IMR-90 (cell line): ENCODE measurements at places on chromosomes 2 and 18. TPM values are rescaled to one million over a fixed set of nuclear protein-coding genes. Genes with fewer than 3 reads are reported as not detected.

DNA sequence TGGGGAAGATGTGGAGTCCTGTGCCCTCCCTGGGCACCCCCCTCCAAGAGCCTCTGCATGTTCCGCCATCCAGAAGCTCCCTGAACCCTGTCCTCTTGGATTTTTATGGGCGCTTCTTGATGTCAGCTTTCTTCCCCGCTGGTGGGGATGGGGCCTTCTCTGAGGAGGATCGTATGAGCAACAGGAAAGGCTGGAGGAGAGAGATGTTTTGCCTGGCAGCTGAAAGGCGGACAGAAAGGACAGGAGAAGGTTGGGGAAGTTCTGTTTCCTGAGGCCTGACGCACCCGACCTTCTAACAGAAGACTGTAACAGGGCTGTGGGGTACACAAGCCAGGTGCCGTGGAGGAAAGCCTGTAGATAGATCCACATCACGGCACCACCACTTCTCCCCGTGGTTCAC, 238.8 kb downstream of the LDLRAD4 start:
- H3K27me3 ChIP-seq, result no peaks in the 10 kb centered on the region
- no peak overlapping the region for H3K4me3 ChIP-seq
- H3K4me1 ChIP-seq, result no peaks in the 10 kb centered on the region
- no peak overlapping the region for H3K27ac ChIP-seq

GRCh38 chr18:53817976-53818950, 406.2 kb downstream of the MBD2 start:
- no peak for DNase-seq
- H3K4me3 ChIP-seq, result no peak overlapping the region
- no peaks in the 10 kb centered on the region for H3K4me1 ChIP-seq
- no peaks in the 10 kb centered on the region for H3K36me3 ChIP-seq

- H3K36me3 ChIP-seq, result no peaks in the 10 kb centered on the region
- H3K27me3 ChIP-seq, result no peaks in the 10 kb centered on the region
- peak; percentile 29 for DNase-seq
- H3K4me3 ChIP-seq, result no peak overlapping the region
- no peak overlapping the region for H3K27ac ChIP-seq
These were observed 800.1 kb downstream of the SATB2 start for GRCh38 chr2:198657512-198658121.

DNA sequence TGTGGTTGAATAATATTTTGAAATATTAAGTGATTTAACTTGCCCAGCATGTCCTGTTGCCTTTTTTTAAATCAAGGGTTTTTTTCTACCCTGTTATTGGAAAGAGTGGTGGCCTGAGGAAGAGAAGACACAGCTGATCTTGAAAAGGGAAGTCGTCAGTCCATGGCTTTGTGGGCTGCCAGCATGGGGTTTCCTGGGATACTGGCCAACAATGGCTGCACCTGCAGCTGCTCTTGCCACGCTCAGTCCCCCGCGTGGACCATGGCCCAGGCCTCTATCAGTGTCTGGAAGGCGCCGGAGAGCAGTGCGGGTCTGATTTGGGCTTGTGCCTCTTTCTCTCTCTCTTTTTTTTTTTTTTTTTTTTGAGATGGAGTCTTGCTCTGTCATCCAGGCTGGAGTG, 99.3 kb downstream of the ASB1 start:
- no peak overlapping the region for H3K27ac ChIP-seq
- H3K4me3 ChIP-seq, result no peak overlapping the region
- no peaks in the 10 kb centered on the region; the same call in 1 of the 2 replicates for H3K4me1 ChIP-seq

DNA sequence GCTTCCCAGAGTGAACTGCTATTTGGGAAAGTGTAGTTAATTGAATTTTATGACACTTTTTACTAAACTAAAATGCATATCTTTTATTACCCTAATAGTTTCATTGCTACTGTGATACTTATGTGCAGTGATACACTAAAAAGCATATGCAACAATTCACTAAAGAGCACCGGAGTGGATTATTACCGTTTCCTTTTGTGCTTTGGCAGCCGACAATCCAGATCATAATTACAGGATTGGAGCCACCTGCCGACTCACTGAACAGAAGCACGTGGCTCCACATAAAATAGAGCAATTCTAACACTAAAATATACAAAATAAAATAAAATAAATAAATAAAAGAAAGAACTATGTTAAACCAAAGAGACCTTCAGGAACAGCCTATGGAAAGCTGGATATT, 583.4 kb downstream of the NRXN1 start:
- H3K27ac ChIP-seq, result no peak overlapping the region
- H3K4me1 ChIP-seq, result no peaks in the 10 kb centered on the region

DNA sequence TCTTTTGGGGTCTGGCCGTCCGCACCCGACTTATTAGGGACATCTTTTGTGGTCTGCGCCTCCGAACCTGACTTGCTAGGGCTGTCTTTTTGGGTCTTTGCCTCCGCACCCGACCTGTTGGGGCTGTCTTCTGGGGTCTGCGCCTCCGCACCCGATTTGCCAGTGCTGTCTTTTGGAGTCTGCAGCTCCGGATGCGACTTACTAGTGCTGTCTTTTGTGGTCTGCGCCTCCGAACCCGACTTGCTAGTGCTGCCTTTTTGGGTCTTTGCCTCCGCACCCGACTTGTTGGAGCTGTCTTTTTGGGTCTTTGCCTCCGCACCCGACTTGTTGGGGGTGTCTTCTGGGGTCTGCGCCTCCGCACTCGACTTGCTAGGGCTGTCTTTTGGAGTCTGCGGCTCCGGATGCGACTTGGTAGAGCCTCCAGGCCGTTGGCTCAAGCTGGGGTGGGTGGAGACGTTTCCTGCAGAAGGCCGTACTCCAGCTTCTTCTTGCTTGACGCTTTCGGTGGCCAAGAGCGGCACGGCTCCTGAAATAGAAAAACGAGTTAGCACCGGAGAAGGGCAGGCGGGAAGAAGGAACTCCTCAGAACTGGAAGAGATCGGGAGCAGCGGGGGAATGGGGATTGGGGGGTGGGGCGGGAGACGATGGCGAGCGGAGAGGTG, 498 bp downstream of the TGOLN2 start:
- H3K4me3 ChIP-seq, result peak overlapping the region; percentile 57
- H3K36me3 ChIP-seq, result peaks cover 36% of the 10 kb centered on the region
- H3K27me3 ChIP-seq, result no peaks in the 10 kb centered on the region
- peak; percentile 45 for DNase-seq
- peak overlapping the region; percentile 77 for H3K27ac ChIP-seq

- no peak overlapping the region for H3K27ac ChIP-seq
- H3K4me1 ChIP-seq, result peaks cover 14% of the 10 kb centered on the region
- peak; percentile 41 for DNase-seq
- H3K36me3 ChIP-seq, result no peaks in the 10 kb centered on the region
These were observed 48.6 kb upstream of the FHL2 start for GRCh38 chr2:105447476-105447875.

Gene CASP8
- polyA plus RNA-seq, result 11.1 and 13.1 TPM in 2 replicates

DNA sequence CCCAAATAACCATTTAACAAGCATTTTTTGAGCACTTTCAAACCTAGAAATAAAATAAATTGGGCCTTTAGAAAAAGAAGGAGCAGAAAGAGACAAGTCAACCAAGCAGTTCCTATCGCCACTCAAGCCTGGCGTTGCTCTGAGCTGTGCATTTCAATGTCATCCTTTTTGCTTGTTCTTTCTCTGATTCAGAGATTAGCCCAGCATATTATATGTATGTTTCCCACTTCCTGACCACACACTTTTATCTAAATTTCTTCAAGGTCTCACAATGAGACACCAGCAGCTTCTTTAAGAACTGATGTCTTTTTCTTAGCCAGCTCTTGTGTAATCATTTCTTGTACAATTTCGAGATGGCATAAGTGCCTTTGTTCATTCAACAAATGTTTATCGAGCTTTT, 344.5 kb upstream of the ID2 start:
- H3K27ac ChIP-seq, result no peak overlapping the region
- H3K36me3 ChIP-seq, result no peaks in the 10 kb centered on the region
- no peaks in the 10 kb centered on the region for H3K4me1 ChIP-seq
- H3K27me3 ChIP-seq, result no peaks in the 10 kb centered on the region
- no peak overlapping the region for H3K4me3 ChIP-seq

DNA sequence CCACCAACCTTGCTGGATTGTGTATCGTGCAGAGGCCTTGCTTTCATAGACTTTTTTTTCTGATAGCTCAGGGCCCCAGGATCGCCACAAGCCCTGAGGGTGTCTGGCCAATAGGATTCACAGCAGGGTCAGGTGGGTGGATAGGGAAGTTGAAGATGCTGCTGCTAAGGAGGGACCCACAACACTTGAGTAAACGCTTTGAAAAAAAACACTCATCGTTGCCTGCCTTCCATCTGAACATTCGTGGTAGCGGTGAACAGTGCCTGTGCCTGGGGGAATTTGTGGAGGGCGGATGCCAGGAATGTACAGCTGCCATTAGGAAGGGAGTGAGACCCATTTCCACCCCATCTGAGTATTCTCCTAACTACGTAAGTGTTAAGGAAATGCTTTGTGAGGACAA, 104.6 kb upstream of the TPO start:
- no peaks in the 10 kb centered on the region for H3K27me3 ChIP-seq
- no peak overlapping the region for H3K4me3 ChIP-seq
- no peaks in the 10 kb centered on the region for H3K36me3 ChIP-seq
- H3K4me1 ChIP-seq, result no peaks in the 10 kb centered on the region
- no peak overlapping the region for H3K27ac ChIP-seq
- no peak for DNase-seq

GRCh38 chr2:137367361-137367760, 596.9 kb upstream of the HNMT start:
- H3K4me3 ChIP-seq, result no peak overlapping the region
- no peaks in the 10 kb centered on the region for H3K36me3 ChIP-seq
- no peak for DNase-seq
- H3K27ac ChIP-seq, result no peak overlapping the region
- H3K27me3 ChIP-seq, result no peaks in the 10 kb centered on the region

- no peak for DNase-seq
- H3K36me3 ChIP-seq, result no peaks in the 10 kb centered on the region
- no peak overlapping the region for H3K4me3 ChIP-seq
- no peaks in the 10 kb centered on the region for H3K27me3 ChIP-seq
- H3K4me1 ChIP-seq, result peaks cover 21% of the 10 kb centered on the region
- no peak overlapping the region for H3K27ac ChIP-seq
These were observed 208.1 kb downstream of the KLHL29 start for GRCh38 chr2:23592898-23593751.

- peaks cover 7% of the 10 kb centered on the region; the same call in 1 of the 2 replicates for H3K36me3 ChIP-seq
- H3K27ac ChIP-seq, result no peak overlapping the region
- H3K4me3 ChIP-seq, result no peak overlapping the region
- no peaks in the 10 kb centered on the region for H3K27me3 ChIP-seq
These were observed 39.4 kb downstream of the NBAS start for GRCh38 chr2:15521641-15522181.

- H3K27me3 ChIP-seq, result peaks cover 2% of the 10 kb centered on the region
- H3K4me1 ChIP-seq, result no peaks in the 10 kb centered on the region
- H3K36me3 ChIP-seq, result no peaks in the 10 kb centered on the region
- no peak overlapping the region for H3K27ac ChIP-seq
- no peak for DNase-seq
These were observed 240.5 kb downstream of the BCL2 start for GRCh38 chr18:63079114-63079513.

DNA sequence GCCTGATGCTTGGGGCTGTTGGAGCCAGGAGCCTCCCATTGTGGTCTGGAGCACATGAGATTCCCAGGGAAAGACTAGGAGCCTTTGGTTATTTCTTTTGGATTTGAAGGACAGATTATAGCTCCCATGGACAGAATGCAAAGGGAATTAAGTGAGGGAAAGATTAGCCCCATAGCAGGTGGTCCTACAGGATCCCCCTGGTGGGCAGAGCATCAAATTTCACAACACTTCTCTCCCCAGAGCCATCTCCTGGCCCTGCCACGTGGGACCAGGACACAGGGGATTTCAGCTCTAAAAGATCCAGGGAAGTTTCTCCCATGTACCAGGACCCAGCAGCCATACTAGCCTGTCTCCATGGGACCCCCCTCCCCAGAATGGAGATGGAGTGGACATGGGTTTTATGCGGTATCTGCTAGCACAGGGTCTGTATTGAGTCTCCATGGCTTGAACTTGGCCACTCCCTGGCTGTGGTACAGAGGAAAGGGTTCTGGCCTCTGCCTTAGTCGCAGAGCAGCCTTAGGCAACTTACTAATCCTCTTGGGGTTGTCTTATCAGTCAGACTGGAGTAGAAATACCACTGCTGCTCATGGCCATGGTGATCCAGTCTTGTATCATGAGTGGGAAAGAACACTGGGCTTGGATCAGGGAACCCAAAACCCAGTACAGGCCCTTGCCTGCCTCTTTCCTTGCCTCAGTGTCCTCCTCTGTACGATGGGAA, 6.8 kb upstream of the PLB1 start:
- no peaks in the 10 kb centered on the region for H3K36me3 ChIP-seq
- DNase-seq, result no peak
- peaks cover 51% of the 10 kb centered on the region for H3K27me3 ChIP-seq
- H3K4me1 ChIP-seq, result no peaks in the 10 kb centered on the region
- H3K4me3 ChIP-seq, result no peak overlapping the region

GRCh38 chr2:176181551-176181950, 6.9 kb upstream of the HOXD1 start:
- H3K36me3 ChIP-seq, result no peaks in the 10 kb centered on the region
- no peak for DNase-seq
- no peak overlapping the region for H3K27ac ChIP-seq
- no peak overlapping the region for H3K4me3 ChIP-seq
- peaks cover 49% of the 10 kb centered on the region for H3K27me3 ChIP-seq
- H3K4me1 ChIP-seq, result no peaks in the 10 kb centered on the region

GRCh38 chr2:86275384-86275799, 62.0 kb downstream of the REEP1 start:
- H3K27me3 ChIP-seq, result peaks cover 12% of the 10 kb centered on the region
- DNase-seq, result no peak
- no peak overlapping the region for H3K4me3 ChIP-seq
- peaks cover 2% of the 10 kb centered on the region; the same call in 1 of the 2 replicates for H3K4me1 ChIP-seq
- H3K36me3 ChIP-seq, result no peaks in the 10 kb centered on the region

DNA sequence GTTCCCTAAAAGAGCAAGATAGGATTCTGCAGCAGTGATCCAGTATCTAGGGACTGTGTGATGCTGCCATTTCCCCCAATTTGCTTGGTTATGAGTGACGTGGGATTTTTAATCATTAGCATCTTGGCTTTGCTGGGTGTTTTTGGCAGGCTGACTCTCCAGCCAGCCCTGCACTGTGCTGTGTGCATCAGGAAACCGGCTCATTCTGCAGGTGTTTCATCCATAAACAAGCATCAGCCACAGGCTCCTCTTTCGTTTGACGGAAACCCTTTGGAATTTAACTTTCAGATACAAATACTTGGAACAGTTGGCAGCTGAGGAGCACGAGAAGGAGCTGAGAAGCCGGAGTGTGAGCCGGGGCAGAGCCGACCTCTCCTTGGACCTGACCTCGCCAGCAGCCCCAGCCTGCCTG, 135.9 kb downstream of the TPGS2 start:
- peak overlapping the region; percentile 87 for H3K27ac ChIP-seq
- no peaks in the 10 kb centered on the region for H3K27me3 ChIP-seq
- H3K36me3 ChIP-seq, result no peaks in the 10 kb centered on the region

- no peaks in the 10 kb centered on the region for H3K36me3 ChIP-seq
- no peak for DNase-seq
- H3K4me1 ChIP-seq, result no peaks in the 10 kb centered on the region
These were observed 380.0 kb upstream of the ACVR2A start for GRCh38 chr2:147464737-147465357.

Gene UPP2
- not detected in 2 replicates for polyA plus RNA-seq

GRCh38 chr2:195706161-195706900, 49.3 kb downstream of the SLC39A10 start:
- no peak overlapping the region for H3K4me3 ChIP-seq
- no peaks in the 10 kb centered on the region for H3K27me3 ChIP-seq
- no peak overlapping the region for H3K27ac ChIP-seq
- peaks cover 10% of the 10 kb centered on the region for H3K36me3 ChIP-seq
- H3K4me1 ChIP-seq, result peaks cover 12% of the 10 kb centered on the region
